ENCODE measurements at places on chromosomes 6 and 20.
A peak's percentile ranks its signal among the peaks of the same experiment; 100 is the strongest.

- no peak for DNase-seq
These were observed 253.2 kb downstream of the DLL1 start for GRCh38 chr6:170037541-170038250.

- DNase-seq = peak; percentile 61
These were observed 76.2 kb upstream of the FOXP4 start for GRCh38 chr6:41470029-41470330.

- DNase-seq = no peak
These were observed 13.7 kb downstream of the BCL2L1 start for GRCh38 chr20:31708736-31709534.

DNA sequence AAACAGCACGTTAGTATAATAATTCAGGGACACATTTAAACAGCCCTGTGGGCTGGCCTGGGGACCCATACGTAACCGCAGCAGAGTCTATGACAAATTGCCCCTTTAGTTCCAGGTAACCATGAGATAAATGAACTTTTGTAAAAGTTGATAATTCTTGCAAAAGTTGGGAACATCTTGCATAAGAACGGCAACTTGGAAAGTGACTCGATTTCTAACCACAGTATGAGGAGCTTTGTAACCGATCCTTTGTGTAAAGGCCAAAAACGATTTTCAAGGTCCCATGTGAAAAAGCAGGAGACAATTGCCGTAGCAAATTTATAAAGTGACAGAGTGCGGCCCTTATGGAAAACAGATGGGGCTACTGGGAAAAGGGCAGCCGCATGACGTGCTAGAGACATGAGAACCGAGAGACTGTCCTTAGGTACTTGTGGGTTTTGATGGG is 81.6 kb downstream of the PSMG4 start:
- no peak for DNase-seq

- no peak for DNase-seq
These were observed 20.5 kb upstream of the ZNF133 start for GRCh38 chr20:18267815-18268214.

- DNase-seq = no peak
These were observed 53.4 kb downstream of the EDN1 start for GRCh38 chr6:12343440-12344162.

GRCh38 chr20:44145131-44145775 is 41.7 kb downstream of the JPH2 start:
- DNase-seq = no peak

DNA sequence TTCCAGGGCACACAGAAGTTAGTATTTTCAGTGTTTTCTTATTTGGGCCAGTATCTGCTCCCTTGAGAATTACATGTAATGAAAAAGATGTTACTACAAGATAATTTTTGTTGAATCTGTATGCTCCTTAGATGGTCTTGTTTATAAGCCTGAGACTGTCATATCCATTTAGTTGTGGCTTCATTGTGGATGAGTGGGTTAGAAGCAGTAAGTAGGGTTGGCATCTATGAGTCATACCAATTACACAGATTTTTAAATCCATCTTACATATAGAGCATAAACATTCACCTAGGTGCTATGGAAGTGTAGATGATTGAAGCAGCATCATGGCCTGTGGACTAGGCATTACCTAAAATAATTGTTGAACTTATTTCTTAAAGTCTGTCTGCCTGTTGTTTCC is 13.5 kb upstream of the BAG2 start:
- no peak for DNase-seq

DNA sequence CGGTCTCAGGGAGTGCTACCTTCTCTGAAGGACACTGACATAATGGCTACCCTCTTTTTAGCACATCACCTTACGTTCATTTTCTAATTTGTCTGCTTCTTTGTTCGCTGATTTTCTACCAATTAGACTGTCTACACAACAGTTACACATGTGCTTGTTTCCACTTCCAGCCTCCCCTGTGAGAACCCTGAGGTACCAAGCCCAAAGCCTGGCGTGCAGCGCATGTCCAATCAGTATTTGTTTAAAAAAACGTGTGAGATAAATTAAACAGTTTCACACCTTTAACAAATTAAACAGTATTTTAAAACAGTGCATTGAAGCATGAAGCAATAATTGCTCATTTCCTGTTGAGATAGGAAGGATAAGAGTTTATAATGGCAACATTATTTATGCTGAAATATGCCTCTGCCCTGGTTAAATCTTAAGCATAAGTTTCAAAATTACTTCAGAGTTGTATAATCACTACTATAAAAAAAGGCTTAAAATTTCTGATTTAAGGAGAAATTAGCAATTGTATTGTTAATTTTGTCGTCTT is 88.9 kb downstream of the MAP3K5 start:
- no peak for DNase-seq

DNA sequence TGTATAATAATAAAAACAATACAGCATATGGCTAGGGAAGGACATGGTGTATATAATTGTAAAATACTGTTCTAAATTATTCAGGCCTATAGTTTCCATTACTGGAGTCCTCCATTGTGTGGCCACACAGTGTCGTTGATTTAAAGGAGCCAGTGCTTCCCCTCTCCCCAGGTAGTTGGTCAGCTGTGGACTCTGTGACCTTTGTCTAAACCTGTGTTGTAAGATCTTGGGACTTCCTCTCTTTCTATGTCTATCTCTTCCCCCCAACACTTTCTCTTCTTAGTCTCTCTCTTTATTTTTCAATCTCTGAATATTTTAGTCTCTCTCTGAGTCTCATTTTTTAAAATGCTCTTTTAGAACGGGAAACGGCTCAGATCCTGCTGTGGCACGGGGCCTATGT is 35.6 kb downstream of the BRPF3 start:
- DNase-seq = no peak

GRCh38 chr6:130020907-130021629 is 2.7 kb downstream of the L3MBTL3 start:
- DNase-seq = peak; percentile 80

GRCh38 chr6:46628976-46629375 is 23.6 kb downstream of the CYP39A1 start:
- DNase-seq = no peak

- no peak for DNase-seq
These were observed 13.8 kb upstream of the SIRT5 start for GRCh38 chr6:13560651-13561044.

DNA sequence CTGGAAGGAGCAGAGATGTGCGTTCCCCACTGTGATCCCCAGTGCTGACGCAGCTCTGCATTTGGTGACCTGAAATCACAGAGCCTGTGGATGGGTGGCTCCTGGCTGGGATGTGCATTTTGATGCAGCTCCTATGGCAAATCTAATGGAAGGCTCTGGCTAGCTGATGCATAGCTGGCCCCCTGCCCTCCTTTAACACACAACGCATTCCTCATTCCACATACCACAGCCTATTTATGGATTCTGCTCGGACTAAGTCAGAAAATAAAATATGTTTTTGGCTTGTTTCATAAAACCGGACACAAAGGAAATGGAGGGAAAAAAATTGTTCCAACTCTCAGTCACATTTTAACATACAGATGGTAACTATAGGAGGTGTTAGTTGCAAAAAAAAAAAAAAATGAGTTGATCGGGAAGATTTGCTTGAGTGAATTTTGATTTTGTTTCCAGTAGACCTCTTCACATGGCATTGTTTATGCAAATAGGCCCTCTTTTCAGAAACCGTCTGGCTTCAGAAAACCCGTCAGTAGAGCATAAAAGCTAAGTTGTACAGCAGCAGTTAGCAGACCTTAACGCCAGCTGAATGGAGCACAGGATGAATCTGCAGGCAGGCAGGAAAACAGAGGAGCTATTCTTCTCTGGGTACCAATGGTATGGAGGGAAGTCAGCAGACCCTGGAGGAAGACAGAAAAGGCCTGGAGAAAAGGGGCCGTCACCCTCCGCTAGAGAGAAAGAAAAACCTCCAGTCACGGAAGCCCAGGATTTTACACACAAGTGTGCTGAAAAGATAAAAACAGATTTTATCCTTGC is 215.4 kb downstream of the HDGFL1 start:
- no peak for DNase-seq

DNA sequence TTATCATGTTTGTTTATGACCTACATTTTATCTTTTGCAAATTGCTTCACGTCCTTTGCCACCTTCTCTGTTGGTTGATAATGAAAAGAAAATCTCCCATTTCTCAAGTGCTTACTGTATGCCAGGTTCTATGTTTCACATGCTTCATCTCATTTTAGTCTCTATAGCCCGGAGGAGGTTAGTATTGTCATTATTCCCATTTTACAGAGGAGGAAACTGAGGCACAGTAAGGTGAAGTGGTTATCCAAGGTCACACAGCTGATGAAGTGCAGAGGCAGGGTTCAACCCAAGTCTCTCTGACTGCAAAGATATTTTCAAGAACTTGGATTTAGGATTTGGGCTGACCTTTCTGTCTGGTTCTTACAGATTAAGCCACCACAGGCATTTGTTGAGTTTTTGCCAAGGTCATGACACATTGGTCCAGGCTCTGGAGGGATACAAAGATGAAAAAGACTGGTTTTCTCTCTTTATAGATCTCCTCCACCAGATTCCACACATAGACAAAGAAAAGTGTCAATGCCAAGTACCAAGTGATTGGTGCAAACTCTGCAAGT is 20.6 kb downstream of the CNBD2 start:
- no peak for DNase-seq

DNA sequence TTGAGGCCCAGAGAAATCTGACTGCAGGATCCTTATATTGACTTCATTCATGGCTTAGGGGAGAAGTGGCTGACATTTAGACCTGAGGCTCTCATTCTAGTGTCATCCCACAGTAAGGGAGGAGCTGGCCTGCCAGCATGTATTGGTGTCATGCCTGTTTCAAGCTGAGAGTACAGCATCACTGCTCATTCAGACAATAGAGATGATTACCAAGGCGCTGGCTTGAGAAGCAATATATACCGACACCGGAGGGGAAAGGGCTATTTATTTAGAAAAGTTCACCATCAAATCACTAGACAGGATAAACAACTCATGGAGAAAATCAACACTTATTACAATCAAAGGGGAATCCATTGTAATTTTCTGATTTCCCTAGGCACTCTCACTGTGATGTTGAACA is 84.4 kb upstream of the HDAC2 start:
- no peak for DNase-seq

- DNase-seq = no peak
These were observed 6.8 kb downstream of the CGA start for GRCh38 chr6:87088076-87088475.

GRCh38 chr6:166950443-166950821 is 5.9 kb downstream of the RNASET2 start:
- peak; percentile 76 for DNase-seq

DNA sequence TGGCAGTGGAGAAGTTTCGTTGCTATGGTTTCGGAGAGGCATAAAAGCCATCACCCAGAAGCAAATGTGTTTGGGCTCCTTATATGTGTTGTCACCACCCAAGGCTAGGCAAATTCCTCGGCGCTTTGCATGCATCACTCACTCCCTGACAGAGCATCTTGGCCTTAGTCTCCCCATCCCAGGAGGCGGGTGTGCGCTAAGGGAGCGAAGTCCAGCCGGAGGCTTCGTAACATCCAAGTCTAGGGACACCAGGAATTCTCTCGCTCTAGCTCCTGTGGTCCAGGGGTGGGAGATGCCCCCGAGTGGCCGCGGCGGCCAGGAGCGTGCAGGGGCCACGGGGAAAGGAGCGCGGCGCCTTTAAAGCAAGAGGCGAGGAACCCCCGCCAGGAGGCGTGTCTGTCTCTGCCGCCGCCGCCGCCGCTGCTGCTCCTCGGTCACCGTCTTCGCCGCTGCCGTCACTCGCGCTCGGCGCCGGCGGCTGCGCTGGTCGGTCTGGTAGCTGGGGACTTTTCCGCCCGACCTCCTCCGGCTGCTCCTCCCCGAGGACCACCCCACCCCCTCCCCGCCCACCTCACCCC is at the start of gene GRIK2:
TSS of gene GRIK2 (plus strand) at position 458 of the 578 bp plus-strand sequence.
- no peak for DNase-seq

GRCh38 chr6:43708860-43709653 is 21.5 kb upstream of the MRPS18A start:
- DNase-seq = no peak

DNA sequence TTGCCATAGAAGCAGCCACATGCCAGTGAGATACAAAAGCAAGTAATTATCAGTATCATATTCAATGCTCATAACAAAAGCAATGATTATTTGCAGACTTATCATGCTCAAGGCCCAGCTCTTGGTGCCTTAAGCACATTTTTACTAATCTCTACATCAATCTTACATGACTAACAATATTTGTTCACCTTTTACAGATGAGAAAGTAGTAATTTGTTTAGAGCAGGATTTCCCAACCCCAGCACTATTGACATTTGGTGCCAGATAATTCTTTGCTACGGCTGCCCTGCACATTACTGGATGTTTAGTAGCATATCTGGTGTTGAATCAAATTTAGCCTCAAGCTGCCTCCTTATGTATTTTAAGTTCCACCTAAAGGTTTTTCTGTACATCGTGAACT is 19.0 kb upstream of the DOK5 start:
- DNase-seq = no peak

- no peak for DNase-seq
These were observed 140.8 kb downstream of the ALDH8A1 start for GRCh38 chr6:134809130-134809529.

GRCh38 chr20:17654649-17655285 is 27.3 kb downstream of the RRBP1 start:
- no peak for DNase-seq

DNA sequence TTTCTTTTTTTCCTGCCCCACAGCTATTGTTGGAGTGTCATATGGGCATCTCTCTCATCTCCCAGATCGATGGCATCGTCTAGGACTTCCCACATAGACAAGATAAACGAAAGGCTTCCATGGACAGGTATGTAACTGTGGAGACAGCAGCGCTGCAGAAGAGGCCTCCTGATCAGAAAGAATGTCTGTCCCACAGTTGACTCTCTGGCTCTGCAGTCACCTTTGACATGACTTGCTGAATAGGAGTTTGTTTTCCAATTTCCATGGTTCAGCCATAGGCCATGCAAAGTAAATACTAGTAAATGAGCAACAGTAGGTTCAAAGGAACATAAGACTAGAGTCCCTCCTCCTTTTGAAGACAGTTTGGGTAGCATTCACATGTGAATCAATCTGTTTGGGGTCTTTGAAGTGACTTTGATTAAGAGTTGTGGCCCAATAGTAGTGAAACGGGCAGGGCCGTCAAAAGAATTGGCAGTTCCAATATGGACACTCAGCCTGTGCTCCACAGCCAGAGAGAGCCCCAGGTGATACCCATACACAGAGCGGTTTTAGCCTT is 134.7 kb upstream of the IFNGR1 start:
- no peak for DNase-seq

DNA sequence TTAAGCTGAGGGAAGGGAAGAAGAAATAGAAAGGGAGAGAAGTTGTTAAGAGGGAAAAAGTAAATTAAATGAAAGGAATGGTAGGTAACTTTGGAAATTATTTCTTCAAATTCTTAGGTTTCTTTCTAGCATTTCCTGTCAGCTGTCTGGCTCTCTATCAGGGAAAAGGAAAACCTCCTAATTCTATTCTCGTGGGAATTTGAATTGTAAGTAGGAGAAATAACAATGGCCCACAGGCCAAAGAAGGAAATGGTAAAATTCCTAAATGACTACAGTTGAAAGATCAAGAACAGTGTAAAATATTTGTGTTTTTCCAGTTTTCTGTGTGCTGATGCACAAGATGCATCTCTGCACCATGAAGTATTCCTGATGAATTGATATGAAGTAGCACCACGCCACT is 173.0 kb downstream of the IBTK start:
- DNase-seq = no peak
